Cortex of kidney (tissue), 1 donor: ENCODE measurements at places on chromosomes 1 and 21.

GRCh38 chr21:42220138-42220701 is 1.3 kb downstream of the ABCG1 start:
- no peak for DNase-seq

GRCh38 chr1:155893389-155894142 is 17.6 kb downstream of the RIT1 start:
- no peak for DNase-seq

- no peak for DNase-seq
Observed at GRCh38 chr1:20604678-20605077, 15.8 kb downstream of the CDA start.

- DNase-seq: no peak
Observed at GRCh38 chr1:99771513-99771918, 5.1 kb upstream of the FRRS1 start.

GRCh38 chr1:94641990-94642389 is 100.4 kb upstream of the F3 start:
- DNase-seq: no peak

DNA sequence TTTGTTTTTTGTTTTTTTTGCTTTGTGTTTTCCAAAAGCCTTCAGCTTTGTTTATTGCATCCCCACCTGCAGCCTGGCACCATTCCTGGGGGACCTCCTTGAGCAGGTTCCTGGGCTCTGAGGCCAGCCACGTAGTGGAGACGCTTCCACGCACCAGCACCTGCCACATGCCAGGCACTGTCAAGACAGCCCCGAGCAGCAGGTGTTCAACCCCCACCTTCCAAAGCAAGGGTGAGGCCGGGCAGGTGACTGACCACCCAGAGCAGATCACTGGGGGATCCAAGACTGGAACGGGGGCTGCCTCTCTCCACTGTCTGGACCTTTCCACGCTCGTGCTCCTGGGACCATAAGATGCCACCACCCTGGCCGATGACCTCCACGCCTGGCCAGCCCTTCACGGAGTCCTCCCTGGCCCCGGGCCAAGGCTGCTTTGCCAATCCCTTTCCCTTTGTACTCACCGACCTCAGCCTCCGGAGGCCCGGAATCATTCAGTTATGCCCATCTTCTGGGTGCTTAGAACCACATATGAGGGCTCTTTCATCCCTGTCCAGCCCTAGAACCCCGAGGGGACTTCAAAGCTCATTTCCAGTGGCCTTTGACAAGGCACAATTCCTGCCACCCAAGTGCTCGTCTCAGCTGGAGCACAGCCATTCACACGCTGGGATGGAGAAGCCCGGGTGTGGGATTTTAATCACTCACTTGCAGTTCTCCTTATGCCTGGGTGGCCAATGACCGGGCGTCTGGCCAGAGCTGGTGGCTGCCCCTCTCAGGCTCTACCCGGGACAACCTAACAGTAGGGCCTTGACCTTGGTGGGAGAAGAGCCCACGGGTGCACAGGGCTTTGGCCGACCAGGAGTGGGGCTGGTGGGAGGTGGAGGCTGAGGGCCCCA is 330.8 kb downstream of the NPHP4 start:
- no peak for DNase-seq

DNA sequence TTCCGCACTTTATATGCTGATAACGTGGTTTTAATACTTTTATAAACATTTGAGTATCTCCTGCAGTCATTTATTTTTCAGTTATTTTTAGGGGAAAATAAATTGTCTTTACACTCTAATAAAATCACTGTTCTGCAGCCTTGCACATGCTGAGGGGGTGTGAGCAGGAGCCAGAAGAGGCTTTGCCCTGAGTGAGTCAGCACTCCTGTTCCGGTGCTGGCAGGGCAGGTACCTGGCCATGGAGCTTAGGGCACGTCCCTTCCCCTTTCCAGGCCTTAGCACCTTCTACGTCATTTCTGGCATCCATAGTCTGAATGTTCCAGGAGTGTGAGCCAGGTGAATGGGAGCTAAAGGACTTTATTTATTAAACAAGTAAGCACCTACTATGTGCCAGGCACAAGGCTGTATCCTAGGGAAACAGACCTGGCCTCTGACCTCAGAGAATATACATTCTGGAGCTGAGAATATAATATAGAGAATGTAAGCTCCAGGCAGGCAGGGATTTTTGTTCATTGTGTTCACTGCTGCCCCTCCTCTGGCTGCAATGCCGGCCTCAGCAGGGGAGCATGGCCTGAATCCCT is 402.9 kb downstream of the PTPRU start:
- DNase-seq: no peak

DNA sequence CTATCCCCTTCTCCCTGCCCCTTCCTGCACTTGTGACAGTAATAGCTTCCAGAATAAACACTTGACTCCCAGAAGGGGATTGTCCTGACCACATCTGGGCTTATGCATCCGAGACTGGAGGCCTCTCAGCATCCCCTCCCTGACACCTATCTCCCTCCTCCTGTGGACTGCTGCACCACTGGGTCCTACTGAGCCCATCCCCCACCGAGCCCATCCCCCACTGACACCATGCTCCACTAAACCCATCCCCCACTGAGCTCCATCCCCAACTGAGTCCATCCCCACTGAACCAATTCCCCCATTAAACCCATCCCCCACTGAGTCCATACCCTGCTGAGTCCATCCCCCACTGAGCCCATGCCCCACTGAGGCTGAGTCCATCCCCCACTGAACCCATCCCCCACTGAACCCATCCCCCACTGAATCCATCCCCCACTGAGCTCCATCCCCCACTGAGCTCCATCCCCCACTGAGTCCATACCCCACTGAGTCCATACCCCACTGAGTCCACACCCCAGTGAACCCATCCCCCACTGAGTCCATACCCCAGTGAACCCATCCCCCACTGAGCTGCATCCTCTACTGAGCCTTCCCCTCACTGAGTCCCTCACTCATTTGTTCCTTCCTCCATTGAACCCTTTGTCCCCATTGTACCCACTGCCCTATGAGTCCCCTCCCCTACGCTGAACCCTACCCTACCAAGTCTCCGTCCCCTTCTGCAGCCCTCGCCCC is 5.6 kb downstream of the PDZK1IP1 start:
- DNase-seq: no peak

DNA sequence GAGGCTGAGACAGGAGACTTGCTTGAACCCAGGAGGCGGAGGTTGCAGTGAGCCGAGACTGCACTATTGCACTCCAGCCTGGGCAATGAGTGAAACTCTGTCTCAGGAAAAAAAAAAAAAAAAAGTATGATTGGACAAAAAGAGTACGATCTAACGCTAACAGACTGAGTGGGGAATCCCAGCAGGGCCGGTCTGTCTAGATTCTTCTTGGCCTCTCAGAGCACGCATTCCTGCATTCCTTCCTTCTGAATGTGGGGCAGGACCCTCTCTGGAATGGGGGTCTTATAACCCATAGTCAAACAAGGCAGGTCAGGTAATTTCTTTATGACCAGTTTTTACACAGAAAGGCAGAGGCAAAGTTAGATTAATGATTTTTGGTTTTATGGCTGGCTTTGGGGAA is 92.0 kb upstream of the PPM1J start:
- no peak for DNase-seq

DNA sequence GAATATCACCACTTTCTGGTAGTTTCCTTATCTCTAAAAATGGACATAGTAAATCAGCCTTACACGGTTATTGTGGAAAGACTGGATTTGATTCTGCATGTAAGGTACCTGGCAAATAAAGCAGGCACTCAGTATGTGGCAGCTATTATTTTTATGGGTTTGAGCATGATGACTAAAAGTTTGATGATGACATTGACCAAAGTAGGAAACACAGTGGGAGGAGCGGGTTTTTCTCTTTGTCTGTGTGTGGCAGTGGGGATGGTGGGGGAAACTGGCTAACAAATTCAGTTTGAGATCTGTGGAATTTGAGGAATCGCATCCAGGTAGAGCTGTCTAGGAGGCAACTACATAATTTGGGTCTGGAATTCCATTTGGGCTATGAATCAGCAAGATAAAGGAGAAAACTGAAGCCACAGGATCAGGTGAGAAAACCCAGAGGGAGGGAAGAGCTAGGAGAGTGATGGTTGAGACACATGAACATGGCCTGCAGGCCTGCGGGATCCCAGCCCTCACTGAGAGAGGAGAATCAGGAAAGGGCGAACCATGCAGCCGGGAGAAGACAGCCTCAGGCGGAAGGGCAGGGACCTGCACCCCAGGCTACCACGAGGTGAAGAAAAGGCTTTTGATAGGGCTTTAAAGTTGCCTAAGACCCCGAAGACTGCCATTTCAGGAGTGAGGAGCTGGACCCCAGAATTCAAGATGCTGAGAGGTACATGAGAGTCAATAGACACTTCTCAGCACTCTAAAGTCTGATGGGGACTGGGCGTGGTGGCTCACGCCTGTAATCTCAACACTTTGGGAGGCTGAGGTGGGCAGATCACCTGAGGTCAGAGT is 52.2 kb downstream of the MEF2D start:
- no peak for DNase-seq

DNA sequence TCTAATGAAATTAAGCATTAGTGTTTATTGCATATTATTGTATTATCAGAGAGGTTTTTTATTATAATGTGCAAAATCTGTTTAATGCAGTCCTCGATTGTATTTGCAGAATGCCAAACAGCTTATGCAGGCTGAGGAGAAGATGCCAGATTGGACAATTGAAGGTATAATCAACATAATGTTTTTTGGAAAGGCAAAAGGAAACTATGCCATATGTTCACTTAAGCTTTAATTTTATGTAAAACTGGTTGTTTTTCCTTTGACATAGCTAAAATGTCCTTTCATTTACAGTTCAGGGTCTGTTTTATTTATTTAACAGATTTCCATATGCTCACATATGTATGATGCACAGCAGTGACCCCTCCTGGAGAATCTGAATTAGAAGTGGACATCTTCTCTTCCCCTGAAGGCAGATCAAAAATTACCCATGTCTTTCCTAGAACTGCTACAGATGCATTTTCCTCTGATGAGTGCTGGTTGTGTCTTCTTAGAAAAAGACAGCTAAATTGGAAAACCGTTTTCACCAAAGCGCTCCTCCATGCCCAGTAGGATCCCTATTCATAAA is 143.5 kb upstream of the USH2A start:
- DNase-seq: no peak

DNA sequence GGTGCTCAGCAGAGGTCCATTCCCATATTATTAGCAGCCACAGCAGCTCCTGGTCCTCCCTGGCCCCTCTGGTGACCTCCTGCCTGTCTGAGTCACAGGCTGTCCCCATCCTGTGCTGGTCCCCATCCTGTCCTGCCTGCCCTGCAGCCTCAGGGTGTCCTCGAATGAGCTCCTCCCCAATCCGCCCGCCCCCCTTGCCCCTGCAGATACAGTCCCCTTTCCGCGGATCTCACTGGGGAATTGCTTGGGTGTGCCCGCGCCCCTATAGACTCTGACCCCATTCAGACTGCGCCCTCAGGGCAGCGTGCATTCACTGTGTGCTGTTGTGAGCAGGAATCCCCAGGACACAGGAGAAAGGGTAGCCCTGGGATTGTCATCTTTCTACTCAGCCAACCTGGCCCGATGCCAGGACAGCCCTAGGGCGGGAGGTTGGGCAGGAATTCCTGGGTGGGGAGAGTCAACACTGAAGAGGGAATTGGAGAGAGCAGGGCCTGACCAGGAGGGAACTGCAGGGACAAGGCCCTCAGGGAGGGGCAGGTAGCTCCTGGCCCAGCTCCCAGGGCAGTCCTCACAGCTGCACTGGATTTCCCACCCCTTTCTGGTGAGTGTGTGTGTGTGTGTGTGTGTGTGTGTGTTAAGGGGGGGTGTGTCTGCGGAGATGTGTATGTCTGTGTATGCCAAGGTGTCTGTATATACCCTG is 1.1 kb upstream of the GUCA2A start:
- DNase-seq: no peak

- DNase-seq: no peak
Observed at GRCh38 chr1:117892512-117892911, 36.9 kb downstream of the GDAP2 start.

- DNase-seq: no peak
Observed at GRCh38 chr21:22892740-22893139, 1894.5 kb downstream of the NCAM2 start.

GRCh38 chr21:42370894-42371654 is 4.7 kb upstream of the TFF1 start:
- no peak for DNase-seq

- no peak for DNase-seq
Observed at GRCh38 chr1:32179193-32179442, 357 bp upstream of the TXLNA start.

DNA sequence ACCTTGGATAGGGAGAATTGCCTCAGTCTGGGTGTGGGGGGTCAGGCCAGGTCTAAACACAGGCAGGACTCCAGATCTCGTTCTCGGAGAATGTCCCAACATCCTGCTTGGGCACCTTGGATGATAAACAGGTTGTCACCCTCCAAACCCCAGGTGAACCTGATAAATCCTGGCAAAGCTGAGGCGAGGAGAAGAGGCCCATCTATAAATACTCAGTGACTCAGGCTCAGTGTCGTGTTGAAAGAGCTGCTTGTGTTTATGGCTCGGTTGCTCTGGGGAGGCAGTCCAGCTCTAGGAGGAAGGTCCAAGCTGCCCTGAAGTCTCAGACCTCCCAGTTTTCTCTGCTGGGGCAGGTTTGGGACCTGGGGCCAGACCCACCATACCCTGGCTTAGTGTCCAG is 15.8 kb upstream of the TRIM63 start:
- DNase-seq: no peak

GRCh38 chr1:177964336-177964735 is 5.5 kb downstream of the SEC16B start:
- no peak for DNase-seq

DNA sequence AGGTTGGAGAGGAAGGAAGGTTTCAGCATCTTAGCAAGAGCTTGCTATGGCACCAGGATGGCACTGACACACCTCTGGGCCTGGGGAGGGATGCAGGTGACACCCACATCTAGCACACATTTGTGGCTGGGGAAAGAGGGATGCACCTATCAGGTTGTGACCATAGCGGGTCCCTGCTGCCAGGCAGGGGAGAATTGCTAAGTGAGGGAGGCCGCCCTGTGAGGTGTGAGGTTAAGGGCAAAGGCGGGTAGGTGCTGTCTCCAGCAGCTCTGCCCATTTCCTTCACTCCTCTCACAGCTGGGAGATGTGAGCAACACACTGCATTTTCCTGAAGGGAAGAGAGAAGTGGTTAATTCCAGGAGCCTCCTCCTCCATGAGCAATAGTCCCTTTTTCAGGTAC is 83.2 kb upstream of the TLR5 start:
- no peak for DNase-seq

DNA sequence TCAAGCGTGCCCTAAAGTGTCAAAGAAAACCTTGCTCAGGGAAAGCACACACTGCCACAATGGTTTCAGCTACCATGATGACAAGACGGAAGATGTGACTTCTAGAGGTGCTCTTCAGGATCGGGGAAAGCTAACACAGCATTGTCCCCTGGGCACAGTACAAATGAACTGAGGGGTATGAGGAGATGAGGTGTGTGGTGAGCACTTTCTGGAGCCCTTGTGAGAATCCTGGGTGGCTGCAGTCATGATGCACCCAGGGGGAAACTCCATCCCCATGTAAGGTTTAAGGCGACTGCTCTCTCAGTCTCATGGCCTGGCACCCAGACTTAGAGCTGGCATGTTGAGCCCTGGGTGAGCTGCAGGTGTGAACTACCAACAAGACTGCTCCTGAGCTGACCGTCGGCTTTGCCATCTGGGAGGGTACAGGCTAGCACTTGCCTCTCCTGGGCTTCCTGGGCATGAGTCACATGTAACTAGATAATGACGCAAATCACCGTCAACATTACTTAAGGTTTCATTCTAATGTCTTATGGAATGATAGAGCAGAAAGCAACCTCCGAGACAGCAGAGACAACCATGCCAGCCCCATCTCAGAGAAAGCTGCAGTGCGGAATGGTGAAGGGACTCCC is 144.6 kb downstream of the CLIC6 start:
- DNase-seq: no peak
